ENCODE measurements at places on chromosomes 5 and 9. TPM values are rescaled to one million over a fixed set of nuclear protein-coding genes. Genes with fewer than 3 reads are reported as not detected.

The MAP1B gene
- total RNA-seq: 41.4 TPM

The ZNF474 gene
- total RNA-seq: not detected

The HRH2 gene
- not detected for total RNA-seq

The LOX gene
- 29.6 TPM for total RNA-seq

The TARS1 gene
- total RNA-seq: 180 TPM

The PCDHGC5 gene
- 0.40 TPM for total RNA-seq

The KIF4B gene
- total RNA-seq: 0.40 TPM

The CDK7 gene
- total RNA-seq: 22.4 TPM

The SPATA31E1 gene
- total RNA-seq: not detected

The NPR3 gene
- 0.22 TPM for total RNA-seq

The GRIN1 gene
- total RNA-seq: under 0.01 TPM

The PRR16 gene
- total RNA-seq: not detected

The CACNA1B gene
- total RNA-seq: under 0.01 TPM

The SLC36A3 gene
- not detected for total RNA-seq

The SPARC gene
- 92.5 TPM for total RNA-seq

The LIFR gene
- 29.2 TPM for total RNA-seq

The PTGER4 gene
- total RNA-seq: 5.2 TPM

The MRPL36 gene
- total RNA-seq: 54.2 TPM

The SLC24A2 gene
- not detected for total RNA-seq

The SHISAL2B gene
- total RNA-seq: not detected

The FGF10 gene
- total RNA-seq: not detected

The OBP2B gene
- total RNA-seq: not detected

The ALDH1B1 gene
- 11.1 TPM for total RNA-seq

The MZB1 gene
- total RNA-seq: 0.22 TPM
